CD4-positive, alpha-beta T cell treated with Interleukin-17A for 1 hour (primary cell): ENCODE measurements at places on chromosomes 2 and 18.

GRCh38 chr18:49491857-49492693, 5.0 kb upstream of the C18orf32 start:
- peak; percentile 97 for DNase-seq

DNA sequence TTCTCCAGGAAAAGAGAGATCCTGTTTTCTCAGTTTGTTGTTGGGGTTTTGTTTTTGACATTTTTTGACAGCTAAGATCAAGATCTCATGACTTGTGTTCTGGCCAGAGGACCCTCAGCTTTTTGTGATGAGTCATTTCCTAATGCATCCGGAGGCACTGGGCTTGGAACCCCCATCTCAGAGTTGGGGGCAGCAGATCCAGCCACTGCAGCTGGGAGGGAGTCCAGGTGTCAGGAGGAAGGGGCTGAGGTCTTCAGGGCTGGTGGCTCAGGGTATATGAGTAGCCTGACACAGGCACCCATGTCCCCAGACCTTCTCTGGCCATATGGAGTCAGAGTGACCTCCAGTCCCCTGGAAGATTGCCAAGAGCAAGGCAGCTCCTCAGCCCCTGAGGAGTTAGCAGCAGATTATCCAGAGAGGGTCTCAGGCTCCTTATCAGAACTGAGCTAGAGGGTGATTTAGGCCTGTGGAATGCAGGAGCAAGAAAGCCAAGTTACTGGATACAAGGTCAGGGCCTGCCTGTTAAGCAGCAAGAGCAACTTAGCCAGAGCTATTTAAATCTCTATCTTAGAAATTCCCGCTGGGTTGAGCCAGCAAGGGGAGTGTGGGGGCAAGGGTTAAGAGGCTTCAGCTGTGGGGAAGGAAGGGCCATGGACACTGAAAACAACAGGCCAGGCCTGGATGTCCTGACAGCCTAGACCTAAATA, 62.4 kb downstream of the TANC1 start:
- no peak for DNase-seq

GRCh38 chr2:36178384-36178783, 177.2 kb upstream of the CRIM1 start:
- no peak for DNase-seq

DNA sequence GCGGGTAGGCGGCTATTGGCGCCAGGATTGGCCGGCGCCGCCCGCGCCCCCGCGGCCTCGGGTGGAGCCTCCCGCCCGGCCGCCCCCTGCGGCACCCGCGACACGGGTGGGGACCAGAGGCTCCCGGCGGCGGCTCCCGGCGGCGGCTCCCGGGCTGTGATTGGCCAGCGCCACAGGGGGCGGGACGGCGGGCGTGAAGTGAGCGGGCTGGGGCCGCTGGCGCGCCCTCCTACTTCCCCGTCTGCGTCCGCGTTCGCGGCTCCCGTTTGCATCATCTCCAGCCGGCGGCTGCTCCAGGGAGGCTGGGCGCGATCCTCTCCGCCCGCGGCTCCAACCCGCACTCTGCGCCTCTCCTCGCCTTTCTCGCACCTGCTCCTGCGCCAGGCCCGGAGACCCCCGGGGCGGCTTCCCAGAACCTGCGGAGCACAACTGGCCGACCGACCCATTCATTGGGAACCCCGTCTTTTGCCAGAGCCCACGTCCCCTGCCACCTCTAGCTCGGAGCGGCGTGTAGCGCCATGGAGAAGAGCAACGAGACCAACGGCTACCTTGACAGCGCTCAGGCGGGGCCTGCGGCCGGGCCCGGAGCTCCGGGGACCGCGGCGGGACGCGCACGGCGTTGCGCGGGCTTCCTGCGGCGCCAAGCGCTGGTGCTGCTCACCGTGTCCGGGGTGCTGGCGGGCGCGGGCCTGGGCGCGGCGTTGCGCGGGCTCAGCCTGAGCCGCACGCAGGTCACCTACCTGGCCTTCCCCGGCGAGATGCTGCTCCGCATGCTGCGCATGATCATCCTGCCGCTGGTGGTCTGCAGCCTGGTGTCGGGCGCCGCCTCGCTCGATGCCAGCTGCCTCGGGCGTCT, at the start of gene SLC1A4:
Gene SLC1A4 (plus strand): TSS at position 274 of the 856 bp plus-strand sequence. CDS start 245 bp downstream, at position 519.
- peak; percentile 83 for DNase-seq

GRCh38 chr2:127943186-127943585, 57.4 kb upstream of the AMMECR1L start:
- DNase-seq: no peak
